ENCODE measurements at places on chromosomes 1 and 21.

DNA sequence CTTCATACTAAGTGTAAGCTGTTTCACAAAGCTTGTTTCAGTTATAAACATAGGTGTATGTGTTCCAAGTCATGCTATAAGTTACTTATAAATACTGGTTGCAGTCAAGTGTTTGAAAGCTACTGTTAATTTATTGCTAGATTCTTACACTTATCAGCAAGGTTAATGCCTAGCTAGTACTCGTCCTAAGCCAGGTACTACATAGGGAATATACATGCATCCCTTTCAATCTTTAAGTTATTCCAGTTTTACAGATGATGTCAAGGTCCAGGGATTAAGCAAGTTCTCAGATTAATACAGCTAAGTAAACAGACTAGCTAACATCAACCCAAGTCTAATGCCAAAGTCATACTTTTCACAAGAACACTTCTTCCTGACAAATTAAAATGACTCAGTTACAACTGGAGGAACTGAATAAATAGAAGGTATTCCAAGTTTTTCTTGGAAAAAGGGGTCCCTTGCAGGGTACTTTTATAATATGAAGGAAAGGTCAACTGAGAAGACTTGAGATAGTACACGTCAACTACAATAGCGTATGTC, 652.2 kb upstream of the USP24 start:
- DNase-seq, result no peak

- DNase-seq, result no peak
These were observed 58.5 kb downstream of the HSF2BP start for GRCh38 chr21:43600642-43601402.

DNA sequence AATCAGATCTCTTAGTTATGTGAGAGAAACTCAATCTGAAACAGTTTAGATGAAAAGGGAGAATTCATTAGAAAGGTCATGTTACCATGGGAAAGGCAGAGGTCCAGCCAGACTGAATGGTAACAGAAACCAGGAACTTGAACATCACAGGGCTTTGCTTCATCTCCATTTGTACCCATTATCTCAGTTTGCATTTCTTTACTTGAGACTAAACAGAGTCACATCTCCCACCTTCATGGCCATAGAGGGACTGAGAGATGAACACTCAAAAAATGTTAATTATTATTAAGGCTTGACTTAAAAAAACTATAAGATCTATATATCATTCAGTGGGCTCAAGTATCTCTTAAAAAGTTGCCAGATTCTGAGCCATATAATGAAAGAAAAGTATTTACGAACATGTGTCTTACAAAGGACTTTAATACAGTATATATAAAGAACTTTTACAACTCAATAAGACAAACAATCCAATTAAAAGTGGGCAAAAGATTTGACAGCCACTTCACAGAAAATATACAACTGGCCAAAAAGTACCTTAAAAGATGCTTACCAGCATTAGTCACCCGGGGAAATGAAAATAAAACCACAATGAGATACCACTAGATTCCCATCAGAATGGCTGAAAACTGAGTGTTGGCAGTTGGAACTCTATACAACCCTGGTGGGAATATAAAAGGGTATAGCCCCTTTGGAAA, 13.2 kb downstream of the KYAT3 start:
- DNase-seq, result no peak

DNA sequence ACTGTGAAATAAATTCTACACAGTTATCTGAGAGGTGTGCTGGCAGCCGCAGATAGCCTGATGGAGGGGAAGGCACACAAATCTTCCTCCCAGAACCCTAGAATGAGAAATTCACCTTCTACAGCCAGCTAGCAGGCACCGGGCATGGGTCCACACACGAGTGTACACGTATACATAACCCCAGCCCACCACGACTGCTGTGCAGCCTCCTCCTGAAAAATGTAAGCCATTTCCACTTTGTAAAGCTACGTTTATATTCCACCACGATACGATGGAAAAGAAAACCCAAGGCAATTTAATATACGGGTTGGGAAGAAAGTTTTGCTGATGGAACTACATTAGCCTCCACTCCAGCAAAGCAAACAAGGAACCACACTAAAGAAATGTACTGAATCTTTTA, 1.8 kb downstream of the BTG3 start:
- no peak for DNase-seq

- DNase-seq, result no peak
These were observed 22.4 kb upstream of the POU3F1 start for GRCh38 chr1:38068980-38069340.

GRCh38 chr21:33916200-33916567, 580 bp upstream of the ATP5PO start:
- no peak for DNase-seq

- no peak for DNase-seq
These were observed 212.8 kb downstream of the DSCAM start for GRCh38 chr21:40634141-40634540.

DNA sequence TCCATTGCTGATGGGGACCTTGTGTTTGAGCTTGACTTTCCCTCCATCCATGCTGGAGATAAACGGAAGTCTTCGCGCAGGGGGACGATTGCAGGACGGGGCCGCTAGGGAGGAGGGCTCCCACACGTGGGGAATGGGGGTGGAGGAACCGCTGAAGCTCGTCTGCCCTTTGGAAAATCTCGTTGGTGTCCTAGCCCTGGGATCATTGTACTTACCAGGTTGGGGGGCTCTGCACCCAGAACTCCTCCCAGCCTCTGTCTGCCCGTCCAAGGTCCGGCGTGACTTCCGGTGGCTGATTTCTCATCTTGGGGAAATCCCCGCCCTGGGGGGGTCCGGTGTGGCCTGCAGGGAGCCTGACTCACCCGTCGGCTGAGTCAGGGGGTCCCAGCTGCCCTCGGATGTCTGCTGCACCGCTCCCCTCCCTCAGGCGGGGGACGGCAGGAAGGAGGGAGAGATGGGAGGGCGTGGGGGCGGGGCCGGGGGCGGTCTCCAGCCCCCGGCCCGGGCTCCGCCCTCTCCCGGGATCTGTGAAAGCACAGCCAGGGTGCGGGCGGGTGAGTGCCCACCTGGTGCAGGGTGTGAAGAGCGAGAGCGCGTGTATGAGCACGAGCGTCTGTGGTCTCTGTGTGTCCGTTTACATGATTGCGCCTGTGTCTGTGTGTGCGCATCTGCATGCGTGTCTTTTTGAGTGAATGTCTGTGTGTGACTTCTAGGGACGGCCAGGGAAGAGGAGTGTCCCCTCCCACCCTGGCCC, 35.8 kb downstream of the PIK3CD start:
- peak; percentile 39 for DNase-seq

GRCh38 chr1:87121711-87122163, 206.9 kb upstream of the LMO4 start:
- DNase-seq, result no peak

DNA sequence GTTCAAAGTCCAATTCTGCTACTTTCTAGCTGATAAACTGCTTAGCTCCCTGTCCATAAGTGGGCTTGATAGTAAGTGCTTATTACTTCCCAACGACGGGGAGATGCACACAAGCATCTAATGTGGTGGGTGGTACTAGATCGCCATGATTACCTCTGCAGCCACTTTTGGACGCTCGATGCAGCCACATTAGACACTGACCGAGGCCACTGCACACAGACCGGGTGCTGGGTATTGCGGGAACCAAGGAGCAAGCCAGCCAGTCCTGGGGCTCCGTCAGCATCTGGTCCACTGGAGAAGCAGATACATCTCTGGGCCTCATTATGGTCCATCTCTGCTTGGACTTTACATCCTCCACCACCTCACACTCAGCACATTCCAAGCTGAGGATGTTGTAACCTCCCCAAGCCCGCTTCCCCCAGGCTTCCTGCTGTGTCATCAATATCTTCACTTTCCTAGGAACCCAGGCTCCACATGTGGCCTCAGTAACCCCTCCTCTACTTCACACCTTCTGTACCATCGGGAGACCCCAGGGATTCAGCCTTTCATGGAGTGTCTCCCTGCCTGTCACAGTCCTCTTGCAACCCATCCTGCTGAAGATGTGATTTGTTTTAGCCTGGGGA, 48.2 kb downstream of the RHOU start:
- no peak for DNase-seq

DNA sequence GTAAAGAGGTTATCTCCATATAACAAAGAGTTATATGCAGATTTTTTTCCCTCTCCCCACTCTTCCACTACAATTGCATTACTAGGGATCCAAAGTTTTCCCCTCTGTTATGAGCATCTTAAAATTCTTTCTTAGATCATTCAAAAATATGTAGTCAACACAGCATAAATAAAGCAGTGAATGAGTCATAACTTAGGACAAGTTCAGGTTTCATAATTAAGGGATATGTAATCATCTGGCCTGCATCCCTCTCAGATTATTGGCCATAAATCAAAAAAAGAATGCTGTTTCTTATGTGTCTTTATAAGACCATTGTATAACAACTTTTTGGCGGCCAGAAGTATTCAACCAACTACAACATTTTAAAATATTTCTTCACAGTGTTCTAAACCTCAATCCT, 1526.1 kb downstream of the KCNT2 start:
- DNase-seq, result no peak

- no peak for DNase-seq
These were observed 158.9 kb upstream of the JUN start for GRCh38 chr1:58942759-58943191.

GRCh38 chr1:153246825-153247224, 12.7 kb upstream of the LORICRIN start:
- DNase-seq, result no peak

DNA sequence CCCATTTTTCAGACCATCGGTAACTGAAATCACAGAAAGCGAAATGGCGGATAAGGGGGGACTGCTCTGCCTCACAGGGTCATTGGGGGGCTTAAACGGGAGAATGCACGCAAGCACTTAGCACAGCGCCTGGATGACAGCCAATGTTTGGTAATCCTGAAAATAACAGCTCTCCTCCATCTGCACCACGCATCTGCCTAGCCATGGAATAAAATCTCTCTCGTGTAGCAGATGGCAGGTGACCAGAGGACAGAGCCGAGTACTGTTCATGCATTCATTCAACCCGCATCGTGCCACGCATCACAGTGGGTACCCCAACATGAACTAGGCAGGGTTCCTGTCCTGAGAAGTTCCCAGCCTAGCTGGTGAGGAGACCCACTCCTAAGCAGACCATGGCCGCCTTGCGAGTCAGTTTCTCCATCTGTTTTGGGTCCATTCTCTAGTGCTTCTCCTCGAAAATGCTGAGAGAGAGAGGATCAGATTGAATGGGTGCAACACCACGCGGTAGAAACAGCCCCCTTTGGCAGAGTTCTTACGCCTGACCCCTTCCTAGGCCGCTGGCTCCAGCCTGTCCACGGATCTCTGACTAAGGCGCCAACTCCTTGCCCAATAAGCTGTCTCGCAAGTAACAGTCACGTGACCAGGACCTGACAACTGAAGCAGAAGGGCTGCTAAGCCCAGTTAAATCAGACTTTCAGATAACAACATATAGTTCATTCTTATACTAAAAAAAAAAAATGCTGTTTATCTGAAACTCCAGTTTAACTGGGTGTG, 7.3 kb downstream of the SLC1A7 start:
- DNase-seq, result no peak

- DNase-seq, result no peak
These were observed 47.8 kb upstream of the CCDC190 start for GRCh38 chr1:162908780-162909179.

- DNase-seq, result no peak
These were observed 1.9 kb upstream of the MED18 start for GRCh38 chr1:28326984-28327383.

GRCh38 chr1:208757846-208758245, 513.7 kb upstream of the PLXNA2 start:
- no peak for DNase-seq

DNA sequence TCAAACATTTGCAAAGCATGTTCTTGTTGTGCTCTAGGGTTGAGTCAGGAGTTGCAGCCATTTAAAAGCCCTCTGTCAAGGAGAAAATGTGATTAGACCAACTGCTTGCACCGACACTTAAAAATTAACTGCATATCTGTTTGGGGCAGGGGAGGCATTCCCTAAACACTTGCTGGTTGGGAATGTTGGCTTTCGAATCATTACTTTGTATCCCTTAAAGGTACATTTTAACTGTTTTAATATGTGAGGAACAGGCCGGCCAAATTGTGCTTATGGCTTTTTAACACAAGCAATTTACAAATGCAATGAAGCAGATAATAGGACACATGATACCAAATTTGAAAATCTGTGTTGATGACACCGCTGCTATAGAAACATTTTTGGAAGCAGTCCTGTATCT, 159.1 kb downstream of the LHX8 start:
- DNase-seq, result no peak

DNA sequence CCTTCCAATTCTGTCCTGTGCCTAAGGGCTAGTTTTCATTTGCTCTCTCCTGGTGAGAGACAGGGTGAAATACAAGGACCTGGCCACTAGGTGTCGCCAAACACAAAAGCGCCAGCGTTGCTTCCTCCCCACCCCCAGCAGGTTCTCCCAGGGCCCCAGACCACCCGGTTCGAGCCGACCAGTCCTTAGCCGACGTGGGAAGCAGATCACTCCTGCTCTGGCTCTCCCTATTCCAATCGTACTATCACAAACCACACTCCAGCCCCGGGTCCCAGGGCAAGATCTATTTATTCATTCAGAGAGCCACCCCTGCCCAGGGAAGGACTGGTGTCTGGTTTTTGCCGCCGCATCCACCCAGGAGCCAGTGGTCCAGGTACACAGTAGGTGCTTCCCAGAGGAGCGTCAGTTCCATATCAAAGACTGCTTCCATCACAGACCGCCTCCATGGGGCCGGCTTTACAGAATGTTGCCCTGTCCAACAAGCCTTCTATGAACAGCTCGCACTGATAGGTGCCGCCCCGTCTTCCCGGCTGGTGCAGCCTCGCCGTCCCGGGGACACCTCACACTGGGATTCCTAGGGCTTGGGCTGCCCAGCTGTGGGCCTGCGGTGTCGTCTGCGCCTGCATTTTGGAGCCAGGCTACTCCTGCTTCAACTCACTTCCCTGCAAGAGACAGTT, 35.0 kb downstream of the CTNNBIP1 start:
- peak; percentile 52 for DNase-seq

GRCh38 chr1:196477262-196477661, 131.0 kb downstream of the KCNT2 start:
- DNase-seq, result no peak

DNA sequence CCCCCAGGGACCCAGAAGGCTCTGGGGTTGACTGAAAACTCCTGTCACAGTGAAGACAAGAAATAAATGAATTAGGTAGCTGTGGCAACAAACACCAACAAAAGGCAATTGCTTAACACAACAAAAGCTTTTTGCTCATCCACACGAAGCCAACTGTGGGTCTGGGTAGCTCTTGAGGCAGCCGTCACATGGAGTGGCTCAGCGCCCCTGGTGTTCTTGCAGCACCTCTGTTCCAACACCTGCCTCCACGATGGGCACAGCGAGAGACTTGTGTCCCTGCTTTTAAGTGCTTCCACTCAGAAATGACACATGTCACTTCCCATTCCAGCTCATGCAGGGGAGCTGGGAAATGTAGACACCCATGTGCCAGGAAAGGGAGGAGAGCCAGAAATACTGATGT, 364.5 kb upstream of the DUSP10 start:
- no peak for DNase-seq

GRCh38 chr1:241266121-241266520, 90.9 kb downstream of the RGS7 start:
- no peak for DNase-seq
